Stimulated activated CD8-positive, alpha-beta memory T cell treated with anti-CD3 and anti-CD28 coated beads, Interleukin-2, amount 100 ng/mL, for 1 hour (primary cell): ENCODE measurements at places on chromosomes 4 and X.

- DNase-seq: no peak
Observed at GRCh38 chr4:53563824-53564223, 27.5 kb downstream of the LNX1 start.

DNA sequence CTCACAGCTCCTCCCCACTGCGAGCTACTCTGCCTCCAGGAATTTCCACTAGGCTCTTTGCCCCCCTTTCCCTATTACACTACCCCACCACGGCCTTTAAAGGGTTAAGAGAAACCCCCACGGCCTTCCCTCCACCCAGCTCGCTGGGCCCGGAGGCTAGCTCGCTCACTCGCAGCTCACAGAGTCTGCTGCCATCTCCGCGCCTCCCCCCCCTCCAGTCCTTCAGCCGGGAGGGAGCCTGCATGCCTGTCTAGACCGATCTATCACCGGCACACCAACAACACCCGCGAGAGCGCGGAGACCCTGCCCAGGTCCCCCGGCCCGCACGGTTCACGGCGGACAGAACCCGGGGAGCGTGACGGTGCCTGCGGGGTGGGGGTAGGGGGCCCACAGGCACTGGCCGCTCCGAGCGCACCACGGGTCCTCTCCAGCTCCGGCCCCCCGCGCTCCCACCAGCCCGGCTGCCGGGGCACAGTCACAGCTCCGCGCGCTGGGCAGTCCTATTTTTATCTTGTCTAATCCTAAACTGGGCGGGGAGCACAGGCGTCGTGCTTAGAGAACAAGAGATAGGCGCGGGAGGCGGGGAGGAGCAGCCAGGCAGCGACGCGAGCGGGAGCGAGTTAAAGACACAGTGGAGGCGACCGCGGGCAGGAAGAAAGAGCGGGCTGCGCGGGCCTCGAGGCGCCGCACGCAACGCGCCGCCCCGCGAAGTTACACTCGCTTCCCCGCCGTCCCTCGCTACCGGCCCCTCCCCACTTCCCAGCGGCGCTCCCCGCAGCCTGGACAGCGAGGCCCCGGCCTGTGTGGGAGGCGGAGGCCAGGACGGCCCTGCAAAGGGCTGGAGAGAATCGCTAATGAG, 3.5 kb downstream of the BCOR start:
- no peak for DNase-seq

DNA sequence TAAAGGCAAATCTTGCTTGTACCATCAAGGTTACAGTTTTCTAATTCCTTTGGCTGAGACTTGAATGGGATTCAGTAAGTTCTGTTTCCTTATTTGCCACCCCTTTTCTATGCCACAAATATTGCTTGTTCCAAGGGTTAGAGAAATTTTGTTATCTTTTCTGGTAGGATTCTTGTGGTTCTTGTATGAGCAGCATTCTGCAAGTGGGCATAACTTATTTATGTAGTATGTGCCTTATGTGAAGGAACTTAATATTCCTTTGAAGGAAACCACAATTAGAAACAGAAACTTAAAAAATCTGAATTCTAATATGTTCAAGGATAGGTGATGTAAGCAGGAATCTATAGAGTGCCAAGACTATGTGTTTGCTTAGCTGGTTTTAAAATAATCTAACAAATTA, 53.1 kb upstream of the TSPAN5 start:
- DNase-seq: no peak

GRCh38 chrX:97539970-97540519, 656.3 kb downstream of the RPA4 start:
- no peak for DNase-seq

- no peak for DNase-seq
Observed at GRCh38 chrX:95218976-95219375, 1465.7 kb upstream of the DIAPH2 start.

DNA sequence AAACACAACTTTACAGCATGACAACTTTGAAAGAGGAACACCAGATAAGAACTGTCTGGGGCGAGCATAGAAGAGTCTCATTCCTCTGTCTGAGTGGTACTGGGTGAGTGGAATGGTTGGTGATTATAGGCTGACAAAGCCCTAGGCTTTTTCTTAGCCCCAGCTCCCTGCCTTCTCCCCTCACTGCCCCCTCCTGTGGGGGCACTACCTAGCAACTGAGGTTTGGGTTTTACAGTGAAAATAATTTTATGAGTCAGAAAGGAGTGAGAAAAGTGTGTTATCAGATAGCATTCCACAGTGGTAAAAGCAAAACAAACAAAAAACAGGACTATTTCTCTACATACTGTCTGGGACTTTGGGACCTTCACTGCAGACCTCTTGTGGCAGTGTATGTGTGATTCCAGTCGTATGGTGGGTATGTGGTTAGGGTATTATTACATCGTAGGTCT, 10.5 kb upstream of the TMEM165 start:
- no peak for DNase-seq

GRCh38 chrX:152154050-152154449, 15.7 kb upstream of the MAGEA10 start:
- no peak for DNase-seq

DNA sequence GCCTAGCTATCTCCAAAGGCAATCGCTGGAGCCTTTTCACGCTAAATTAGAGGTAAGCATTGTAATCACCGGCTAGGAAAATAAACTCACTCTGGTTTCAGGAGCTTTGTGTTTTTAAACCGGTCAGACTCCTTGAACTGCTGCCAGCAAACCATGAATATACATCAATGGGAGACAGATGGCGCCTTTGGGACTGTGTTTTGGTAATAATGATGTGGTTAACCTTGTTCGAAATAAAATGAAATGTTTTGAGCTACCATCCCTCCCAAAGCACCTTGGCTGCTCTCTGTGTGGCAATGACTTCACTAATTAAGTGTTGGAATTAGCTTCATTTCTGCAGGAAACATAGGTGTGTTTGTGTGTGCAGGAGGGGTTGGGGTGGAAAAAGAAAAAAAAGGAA, 65.3 kb downstream of the CLNK start:
- DNase-seq: no peak

GRCh38 chrX:101191217-101191750, 28.3 kb upstream of the DRP2 start:
- no peak for DNase-seq

- no peak for DNase-seq
Observed at GRCh38 chrX:40757058-40757457, 21.7 kb upstream of the MED14 start.

- no peak for DNase-seq
Observed at GRCh38 chrX:12411831-12412230, 273.6 kb downstream of the FRMPD4 start.

- DNase-seq: no peak
Observed at GRCh38 chr4:110484029-110484428, 8.1 kb downstream of the ENPEP start.

DNA sequence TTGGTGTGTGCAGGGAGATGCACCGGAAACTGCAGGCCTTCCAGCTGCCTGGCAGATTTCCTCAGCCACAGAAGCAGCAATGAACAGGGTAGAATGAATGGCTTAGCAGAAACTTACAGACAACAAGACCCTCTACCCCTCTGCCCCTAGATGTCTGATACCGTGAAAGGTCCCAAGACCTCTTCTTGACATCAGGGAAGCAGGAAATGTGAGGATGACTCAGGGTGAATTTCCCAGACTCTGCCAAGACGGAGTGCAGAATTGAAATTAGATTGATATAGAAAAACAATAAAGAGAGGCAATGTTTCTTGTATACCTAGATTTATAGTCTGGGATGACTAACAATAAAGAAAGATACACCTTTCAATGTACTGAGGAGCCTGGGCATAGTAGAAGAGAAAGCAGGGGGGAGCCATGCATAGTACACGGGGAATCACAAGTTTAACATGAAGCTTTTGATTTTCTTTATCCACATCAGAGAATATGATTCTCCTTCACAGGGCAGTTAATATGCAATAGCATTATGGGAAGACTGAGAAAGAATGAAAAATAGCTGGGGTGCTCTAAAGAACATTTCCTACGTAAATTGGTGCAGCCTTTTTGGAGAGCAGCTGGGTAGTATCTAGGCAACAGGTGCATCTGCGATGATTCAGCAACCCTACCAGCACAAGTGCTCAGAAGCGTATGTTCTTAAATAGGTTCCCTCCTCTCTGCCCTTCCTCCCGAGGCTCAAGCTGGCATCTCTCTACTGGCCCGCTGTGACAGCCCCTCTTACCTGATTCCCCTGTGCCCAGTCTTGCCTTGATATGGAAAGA, 18.3 kb upstream of the CXCR3 start:
- no peak for DNase-seq

DNA sequence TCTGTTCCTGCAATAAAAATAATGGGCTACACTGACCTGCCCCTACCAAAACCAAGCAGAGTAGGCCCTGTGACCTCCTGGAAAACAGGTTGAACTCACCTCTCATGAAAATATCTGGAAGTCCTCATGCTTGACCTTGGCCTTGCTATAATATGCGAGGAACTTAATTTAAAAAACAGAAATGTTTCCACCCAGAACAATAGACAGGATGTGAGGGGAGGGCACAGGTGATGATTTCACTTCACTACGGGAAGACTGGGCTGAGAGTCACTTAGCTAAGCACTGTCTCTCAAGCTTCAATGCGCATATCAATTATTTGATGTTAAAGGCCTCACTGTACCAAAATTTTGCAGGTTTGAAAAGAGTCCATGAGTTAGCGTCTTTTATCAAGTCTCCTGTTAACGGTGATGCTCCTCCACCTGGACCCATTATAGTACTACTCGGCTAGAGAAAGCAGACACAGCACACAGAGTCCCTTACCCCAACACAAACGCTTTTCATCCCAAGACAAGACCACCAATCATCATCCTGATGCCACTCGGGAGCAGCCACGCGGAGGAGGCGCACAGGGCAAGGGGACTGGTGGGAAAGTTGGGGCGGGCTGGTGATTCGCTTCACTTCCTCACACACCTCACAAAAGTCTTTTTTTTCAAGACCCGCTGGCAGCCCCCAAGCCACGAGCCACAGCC, 25.9 kb downstream of the ZNF721 start:
- no peak for DNase-seq

DNA sequence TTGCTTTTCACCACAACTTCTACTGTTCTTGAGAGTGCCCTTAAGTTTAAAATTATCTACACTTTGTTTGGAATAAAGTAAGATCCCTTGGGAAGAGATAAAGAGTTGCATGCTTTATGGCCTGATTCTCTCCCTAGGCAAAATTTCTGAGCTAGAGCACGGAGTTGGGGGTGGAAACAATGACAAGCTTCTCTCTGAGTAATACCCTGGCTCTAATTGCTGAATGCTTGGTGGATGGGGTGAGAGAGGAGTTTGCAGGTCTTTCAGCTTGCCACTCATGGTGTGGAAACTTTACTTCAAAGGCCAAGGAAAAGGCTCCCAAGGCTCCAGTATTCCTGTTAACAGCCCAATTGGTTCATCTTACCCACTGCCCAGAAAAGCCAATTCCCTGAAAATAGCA, 26.1 kb upstream of the PRDM8 start:
- DNase-seq: no peak

DNA sequence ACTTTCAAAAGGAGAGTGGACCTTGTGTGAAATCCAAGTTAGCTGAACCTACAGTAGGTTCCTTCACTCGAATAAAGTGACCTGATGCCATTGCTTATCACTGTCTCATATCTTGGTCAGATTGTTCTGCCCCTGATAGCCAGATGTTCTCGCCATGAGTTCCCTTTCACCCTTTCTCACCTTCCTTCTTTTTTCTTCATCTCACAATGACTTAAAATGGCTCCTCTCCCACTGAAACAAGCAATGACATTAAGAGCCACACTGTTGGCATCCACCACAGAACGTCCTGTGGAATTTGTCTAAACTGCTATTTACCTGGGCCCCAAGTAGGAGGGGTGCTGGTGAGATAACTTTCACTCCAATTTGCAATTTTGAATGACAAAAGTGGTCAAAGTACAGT, 227.6 kb upstream of the PPP1R2C start:
- DNase-seq: no peak

GRCh38 chr4:1996866-1997611, 11.7 kb downstream of the NELFA start:
- no peak for DNase-seq

DNA sequence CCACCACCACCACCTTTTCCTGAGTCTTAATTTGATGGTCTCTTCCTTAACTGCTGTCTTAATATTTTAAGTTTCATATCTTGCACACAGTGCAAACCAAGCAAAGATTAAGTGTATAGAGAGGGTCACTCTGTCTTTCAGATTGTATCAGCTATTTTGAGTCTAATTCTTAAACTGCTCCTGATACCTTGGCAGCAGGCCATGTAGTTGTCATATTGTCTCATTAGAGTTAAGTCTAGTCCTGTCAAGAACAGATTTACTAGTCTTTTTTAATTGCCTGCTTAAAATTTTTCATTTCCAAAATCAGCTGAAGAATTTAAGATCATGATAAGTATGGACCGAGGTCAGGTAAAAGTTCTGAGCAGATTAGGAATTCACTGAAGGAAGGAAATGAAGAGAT, 51.5 kb downstream of the FHIP1A start:
- no peak for DNase-seq

DNA sequence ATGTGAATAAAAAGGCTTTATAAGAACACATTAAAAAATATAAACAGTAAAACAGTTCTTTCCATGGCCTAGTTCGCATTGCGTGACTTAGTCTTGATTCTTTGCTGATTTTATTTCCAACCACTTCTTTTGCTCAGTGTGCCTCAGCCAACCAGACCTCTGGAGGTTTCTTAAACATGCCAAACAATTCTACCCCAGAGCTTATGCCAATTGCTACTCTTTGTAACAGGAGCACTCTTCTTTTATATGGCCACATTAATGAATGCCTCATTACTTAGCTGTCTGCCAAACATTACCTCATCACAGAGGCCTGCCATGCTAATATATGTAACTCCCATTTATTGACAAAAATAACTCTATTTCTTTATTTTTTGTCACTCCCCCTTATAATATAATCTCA, 202.3 kb downstream of the NDST4 start:
- no peak for DNase-seq

- DNase-seq: no peak
Observed at GRCh38 chr4:161791796-161792556, 371.8 kb downstream of the FSTL5 start.

GRCh38 chr4:101265816-101266172, 81.5 kb downstream of the PPP3CA start:
- DNase-seq: no peak

DNA sequence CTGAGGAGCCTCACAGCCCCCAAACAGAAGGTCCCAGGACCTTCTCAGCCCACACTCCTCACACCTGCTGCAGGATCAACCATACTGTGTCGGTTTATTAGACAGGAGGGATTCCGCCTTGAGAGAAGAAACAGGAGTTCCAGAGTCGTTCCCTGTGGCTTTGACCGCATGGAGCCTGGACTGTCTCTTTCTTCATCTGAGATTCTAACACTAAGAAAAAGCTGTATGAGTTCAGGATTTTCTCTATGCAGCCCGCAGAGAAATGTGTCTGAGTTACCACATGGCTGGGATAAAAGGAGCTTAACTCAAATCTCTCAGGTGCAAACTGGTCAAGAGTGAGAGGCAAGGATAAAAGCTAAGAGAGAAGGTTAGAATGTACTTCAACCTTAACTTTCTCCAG, 126.7 kb downstream of the AFAP1 start:
- DNase-seq: no peak
